CD4-positive, alpha-beta T cell treated with Interleukin-4 for 1 hour (primary cell): ENCODE measurements at places on chromosomes 6 and 20.

GRCh38 chr6:28943557-28944411, 20.0 kb upstream of the TRIM27 start:
- DNase-seq, result peak; percentile 75

DNA sequence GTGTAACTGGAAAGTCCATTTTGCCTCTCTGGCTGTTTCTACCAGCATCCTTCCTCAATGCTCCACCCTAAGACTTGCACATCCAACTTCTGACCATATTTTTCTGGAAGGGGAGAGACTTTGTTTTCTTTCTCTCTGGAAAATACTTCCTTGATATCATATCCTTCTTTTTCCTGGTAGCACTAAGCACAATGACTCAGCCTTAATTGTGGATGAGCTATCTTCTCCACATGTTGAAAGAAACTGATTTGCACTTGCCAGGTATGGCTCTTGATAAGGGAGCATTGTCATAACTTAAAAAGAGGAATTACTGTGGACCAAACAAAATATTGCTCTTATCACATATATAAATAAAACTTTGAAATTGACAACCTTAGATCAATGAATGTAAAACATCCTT, 30.1 kb upstream of the IBTK start:
- DNase-seq, result no peak

- no peak for DNase-seq
Measured at GRCh38 chr6:21997119-21998037, 299.5 kb downstream of the PRL start.

- DNase-seq, result no peak
Measured at GRCh38 chr6:52994839-52995088, 320 bp downstream of the GSTA4 start.

- no peak for DNase-seq
Measured at GRCh38 chr6:20640181-20640580, 105.9 kb downstream of the CDKAL1 start.

- peak; percentile 87 for DNase-seq
Measured at GRCh38 chr6:43724914-43725642, 37.5 kb upstream of the MRPS18A start.

DNA sequence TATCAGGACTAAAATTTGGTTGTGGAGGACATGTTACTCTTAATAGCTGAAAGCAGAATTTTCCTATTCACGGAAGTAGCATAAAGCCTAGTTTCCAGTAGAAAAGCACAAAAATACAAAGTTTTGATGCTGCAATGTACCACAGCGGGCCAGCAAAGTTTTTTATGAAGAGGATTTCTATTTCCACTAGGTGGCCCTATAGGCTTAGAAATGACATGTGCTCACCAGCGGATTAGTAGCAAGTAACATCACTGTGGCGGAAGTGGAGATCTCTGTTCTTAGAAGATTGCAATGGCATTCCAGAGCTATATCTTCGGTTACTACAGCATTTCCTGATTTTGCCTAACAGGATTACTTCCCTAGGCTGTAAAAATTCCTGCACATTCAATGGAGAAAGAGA, 1219.0 kb upstream of the EYS start:
- no peak for DNase-seq

DNA sequence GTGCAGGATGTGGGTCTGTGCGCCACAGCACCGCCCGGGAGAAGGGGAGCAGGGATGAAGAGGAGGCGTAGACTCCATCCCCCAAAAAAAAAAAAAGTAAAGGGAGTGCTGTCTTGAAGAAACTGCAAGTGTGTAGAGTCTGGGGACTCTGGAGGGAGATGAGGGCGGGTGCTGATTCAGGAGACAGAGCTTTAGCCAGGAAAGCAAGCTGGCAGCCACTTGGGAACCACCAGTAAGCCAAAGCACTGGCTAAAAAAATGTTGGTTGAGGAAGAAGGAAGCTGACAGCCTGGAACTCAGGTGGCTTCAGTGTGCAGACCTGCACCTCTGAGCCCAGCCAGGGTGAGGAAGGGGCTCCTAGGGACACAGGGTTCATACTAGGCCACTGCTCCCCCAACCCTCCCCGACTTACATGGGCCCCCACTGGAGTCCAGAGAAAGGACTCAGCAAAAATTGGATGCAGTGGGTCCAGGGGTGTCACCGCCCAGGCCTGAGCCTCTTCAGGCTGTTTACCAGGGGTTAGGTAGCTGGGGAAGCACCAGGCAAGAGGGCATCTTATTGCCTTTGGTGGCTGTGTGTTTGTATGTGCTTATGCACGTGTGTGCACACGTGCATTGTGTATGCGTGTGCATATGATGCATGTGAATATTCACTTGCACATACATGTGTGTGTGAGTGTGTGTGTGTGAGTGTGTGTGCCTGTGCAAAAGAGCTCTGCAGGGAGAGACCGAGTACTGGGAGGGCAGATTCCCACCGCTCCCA, 153.5 kb upstream of the MLN start:
- no peak for DNase-seq

GRCh38 chr6:74466572-74466971, 739.3 kb downstream of the COL12A1 start:
- DNase-seq, result no peak

GRCh38 chr6:71531006-71531405, 242.4 kb downstream of the OGFRL1 start:
- DNase-seq, result no peak

- no peak for DNase-seq
Measured at GRCh38 chr20:8145246-8146168, 13.4 kb downstream of the PLCB1 start.

DNA sequence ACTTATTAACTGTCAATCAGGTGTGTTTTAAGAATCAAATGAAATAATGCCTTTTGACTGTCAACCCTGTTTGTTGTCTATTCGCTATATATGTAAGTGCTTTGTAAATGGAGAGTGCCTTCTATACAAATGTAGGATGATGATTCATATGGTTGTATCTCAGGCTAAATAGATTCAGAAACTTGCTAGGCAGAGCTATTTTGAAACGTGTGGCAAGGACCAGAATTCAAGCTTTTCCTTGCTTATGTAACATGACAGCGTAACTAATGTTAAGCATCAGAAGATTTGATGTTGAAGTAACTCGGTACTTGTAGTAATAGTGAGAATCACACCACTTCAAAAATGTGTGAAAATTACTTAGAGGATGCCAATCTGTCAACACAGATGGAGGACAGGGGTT, 3.4 kb downstream of the OGFRL1 start:
- no peak for DNase-seq

GRCh38 chr6:99613409-99613704, 6.7 kb downstream of the PRDM13 start:
- peak; percentile 34 for DNase-seq

GRCh38 chr6:90468080-90468479, 118.8 kb downstream of the MAP3K7 start:
- no peak for DNase-seq

DNA sequence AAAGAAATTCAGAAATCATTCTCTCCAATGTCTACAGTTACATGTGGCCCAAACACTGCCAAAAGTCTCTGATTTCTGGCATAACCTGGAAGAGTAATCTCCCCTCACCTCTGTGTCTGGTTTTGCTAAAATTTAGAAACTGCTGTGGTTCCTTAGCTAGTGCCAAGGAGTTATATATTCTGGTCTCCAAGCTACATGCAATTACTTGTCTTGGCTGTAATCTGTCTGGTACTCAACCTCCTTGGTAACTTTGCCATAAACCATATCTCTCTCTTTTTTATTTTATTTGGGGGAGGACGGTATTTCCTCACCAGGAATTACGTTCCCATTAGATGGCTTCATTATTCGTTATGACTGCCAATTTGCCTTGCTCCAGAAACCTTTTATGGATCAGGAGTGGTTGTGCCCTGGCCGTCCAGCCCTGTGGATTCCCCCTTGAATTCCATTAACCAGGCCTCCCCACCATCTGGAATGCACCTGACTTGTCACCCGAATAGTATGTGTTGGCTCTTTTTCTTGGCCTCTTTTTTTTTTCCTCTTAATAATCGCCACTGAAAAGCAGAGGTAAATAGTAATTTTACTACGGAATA, 400.0 kb downstream of the CD83 start:
- no peak for DNase-seq

DNA sequence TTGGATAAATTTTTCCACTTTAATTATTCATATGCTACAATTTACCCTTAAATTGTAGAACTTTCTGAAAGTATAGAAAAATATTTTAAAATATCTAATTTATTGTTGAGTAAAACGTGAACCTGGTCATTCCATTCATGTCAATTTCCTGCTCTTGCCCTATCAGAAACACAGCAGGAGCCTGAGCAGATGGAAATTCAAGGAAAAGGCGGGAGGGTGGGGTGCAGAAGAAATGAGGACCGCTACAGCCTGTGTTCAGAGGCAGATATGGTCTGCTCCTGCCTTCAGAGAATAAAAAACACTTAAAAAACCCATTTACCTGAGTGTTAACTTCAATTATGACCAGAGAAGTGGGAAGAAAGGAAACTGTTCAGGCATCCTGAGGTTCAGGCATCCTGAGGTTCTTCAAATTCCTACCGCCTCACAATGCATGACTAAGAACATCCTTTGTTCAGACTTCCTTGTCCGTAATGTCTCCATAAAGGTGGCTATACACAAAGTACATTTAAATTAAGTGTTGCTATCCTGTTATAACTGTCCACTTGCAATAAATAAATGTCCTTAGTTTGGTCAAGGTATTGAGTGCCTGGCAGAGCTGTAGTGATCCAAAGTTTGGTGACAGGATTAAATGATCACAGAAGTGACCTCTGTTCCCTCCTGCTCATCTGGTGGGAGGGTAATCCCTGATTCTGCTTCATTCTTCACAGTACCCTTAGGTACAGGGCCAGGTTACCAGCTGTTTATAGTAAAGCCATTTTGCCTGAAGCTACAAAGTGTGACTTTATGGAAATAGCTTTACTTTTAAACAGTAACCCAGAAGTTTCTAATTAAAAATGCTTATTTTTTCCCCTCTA, 109.1 kb downstream of the MAN1A1 start:
- no peak for DNase-seq

DNA sequence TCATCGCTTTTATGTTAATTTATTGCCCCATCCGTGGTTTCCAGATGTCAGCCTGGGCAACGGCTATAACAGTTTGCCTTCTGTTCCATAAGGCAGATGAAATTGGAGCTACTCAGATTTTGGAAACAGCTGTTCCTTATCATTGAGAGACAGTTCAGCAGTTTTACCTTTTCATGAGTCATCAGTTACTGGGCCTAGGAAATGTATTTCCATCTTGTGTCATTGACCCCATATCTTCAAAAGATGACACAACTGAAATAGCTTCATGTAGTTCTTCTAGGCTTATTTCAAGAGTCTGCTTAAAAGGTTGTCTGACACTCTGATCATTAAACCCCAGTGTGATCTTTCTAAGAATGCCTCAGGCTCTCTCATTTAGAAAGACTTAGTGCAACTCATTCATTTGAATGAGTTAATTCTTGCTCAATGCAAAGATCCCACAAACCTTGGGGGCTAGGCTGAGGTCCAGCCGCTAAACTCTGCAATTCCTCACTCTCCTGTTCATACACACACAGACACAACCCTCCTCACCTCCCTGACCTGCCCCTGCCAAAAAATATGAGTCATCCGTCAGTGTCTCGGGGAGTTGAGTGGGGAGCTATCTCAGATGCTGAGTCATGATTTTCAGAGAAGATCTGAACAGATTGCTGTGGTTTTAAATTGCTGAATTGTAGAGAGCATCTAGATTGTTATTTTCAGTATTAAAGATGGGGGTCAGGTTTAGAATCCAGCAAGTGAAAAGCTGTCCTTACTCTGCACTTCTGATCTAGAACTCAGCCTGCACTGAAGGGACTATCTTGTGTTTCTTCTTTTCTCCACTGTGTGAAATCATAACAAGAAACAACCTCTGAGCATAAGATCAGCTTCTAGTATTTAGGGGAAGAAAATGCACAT, 61.8 kb downstream of the RPP40 start:
- DNase-seq, result peak; percentile 33

DNA sequence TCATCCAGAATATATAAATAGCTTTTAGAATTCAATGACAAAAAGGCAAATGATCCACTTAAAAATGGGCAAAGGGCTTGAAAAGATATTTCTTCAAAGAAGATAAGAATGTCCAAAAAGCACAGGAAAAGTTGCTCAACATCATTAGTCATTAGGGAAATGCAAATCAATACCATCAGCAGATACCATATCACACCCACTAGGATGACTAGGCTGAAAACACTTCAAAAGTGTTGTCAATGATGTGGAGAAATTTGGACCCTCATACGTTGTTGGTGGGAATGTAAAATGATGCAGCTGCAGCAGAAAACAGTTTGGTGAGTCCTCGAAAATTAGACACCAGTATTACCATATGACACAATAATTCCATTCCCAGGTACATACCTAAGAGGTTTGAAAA, 303.6 kb upstream of the SLC35B3 start:
- DNase-seq, result no peak

DNA sequence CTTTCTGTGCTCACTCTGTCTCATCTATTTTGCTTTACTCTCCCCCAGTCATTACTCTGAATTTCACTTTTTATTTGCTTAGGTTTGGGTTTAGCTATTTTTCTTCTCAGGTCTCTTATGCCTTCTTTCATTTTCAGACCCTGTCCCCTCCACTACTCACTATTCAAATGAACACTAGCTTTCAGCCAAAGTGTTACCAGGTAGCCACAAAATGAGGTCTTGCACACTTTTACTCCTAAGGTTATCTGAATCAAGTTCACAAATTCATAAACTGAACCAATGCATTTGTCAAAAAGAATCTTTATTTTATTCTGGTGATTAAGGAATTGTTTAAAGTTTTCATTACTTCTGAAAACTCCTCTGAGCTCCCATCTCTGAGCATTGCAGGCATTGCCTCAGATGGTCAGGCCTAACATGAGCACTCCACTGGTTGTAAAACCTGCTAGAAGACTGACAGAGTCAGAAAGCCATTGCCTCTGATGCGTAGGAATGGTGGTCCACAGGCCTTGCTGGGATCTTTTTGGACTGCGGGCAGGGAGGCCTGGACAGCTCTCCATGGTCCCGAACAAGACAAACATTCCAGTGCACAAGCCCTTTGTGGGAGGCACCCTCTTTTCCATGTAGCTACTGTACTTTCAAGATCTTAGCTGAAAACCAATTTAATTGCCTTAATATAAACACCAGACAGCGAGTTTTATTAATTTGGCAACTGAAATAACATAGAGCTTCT, 48.5 kb downstream of the FYN start:
- no peak for DNase-seq

GRCh38 chr6:111625099-111625416, 19.4 kb upstream of the TRAF3IP2 start:
- DNase-seq, result no peak

GRCh38 chr6:39599973-39600372, 125.2 kb downstream of the KIF6 start:
- DNase-seq, result no peak

- DNase-seq, result no peak
Measured at GRCh38 chr20:45576995-45577394, 2.1 kb downstream of the WFDC8 start.
